HTR-8/SVneo (cell line): ENCODE measurements at places on chromosomes 2 and 18.

DNA sequence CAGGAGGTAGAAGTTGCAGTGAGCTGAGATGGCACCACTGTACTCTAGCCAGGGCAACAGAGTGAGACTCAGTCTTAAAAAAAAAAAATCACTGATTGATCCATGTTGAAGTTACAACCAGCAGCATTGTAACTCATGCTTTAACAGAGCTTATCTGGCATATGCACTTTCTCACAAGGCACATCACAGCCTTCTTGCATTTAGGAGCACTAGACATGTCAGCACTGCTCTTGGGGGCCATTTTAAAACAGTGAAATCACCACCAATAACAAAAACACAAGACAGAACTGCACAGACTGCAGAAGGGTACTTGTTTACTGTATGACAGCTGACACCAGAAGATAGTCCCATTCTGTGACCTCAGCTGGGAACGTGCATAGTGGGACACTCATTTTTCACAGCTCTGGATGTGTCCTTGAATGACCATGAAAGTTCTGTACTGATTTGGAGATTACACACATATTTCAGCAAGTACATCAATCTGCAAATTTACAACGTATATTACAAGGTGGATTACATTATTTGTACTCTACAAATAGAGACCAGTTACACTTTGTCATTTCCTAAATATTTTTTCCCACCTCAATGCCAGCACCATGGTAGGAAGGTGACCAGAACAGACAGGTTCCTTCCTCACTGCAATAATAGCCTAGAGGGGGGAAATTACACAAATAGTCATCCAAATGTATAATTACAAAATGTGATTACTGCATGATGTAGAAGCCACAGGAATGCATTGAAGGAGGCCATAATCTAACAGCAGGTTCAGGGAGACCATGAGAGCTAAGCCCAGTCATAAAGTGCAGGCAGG is 35.1 kb downstream of the CCBE1 start:
- DNase-seq, result no peak

- no peak for DNase-seq
Measured at GRCh38 chr2:104880076-104880475, 26.2 kb downstream of the POU3F3 start.

- no peak for DNase-seq
Measured at GRCh38 chr18:76421685-76422078, 73.4 kb downstream of the ZNF516 start.

DNA sequence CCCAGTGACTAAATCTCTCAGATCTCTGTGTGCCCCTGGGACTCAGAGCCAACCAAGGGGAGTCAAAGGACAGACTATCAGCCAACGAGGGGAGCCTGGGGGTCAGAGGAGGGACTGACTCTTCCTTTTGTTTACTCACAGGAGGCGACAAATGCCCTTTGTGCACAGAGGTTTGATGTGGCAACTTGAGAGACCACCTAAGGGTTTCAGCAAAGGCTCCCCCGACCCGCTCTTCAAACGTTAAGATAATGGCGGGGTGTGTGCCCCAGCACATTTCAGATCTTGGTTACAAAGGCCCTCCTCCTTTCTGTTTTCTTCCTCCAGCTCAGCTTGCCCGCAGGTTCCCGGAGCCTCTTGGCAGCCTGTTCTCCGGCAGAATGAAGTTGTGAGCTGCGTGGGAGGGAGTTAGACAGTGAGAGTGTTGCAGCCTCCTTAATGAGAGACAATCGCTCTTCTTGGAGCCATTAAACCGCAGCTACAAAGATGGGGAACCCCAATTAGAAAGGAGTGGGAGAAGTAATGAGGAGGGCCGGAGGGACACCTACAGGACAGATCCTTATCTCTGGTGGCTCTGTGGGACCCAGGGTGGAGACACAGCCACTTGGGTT is 76.2 kb downstream of the KIAA2012 start:
- DNase-seq, result no peak

GRCh38 chr2:112121682-112122254 is 16.4 kb upstream of the FBLN7 start:
- peak; percentile 24 for DNase-seq

- DNase-seq, result no peak
Measured at GRCh38 chr18:63151539-63151938, 168.0 kb downstream of the BCL2 start.

- DNase-seq, result no peak
Measured at GRCh38 chr18:21131698-21132227, 20.1 kb upstream of the ROCK1 start.

- DNase-seq, result no peak
Measured at GRCh38 chr2:6966446-6966940, 49.3 kb downstream of the RNF144A start.

- DNase-seq, result no peak
Measured at GRCh38 chr2:203751685-203752271, 45.3 kb downstream of the CD28 start.

GRCh38 chr2:128597121-128597762 is 278.6 kb upstream of the HS6ST1 start:
- DNase-seq, result no peak

- no peak for DNase-seq
Measured at GRCh38 chr2:136045835-136046570, 60.6 kb upstream of the DARS1 start.

- DNase-seq, result no peak
Measured at GRCh38 chr2:181178823-181179412, 198.5 kb downstream of the UBE2E3 start.

DNA sequence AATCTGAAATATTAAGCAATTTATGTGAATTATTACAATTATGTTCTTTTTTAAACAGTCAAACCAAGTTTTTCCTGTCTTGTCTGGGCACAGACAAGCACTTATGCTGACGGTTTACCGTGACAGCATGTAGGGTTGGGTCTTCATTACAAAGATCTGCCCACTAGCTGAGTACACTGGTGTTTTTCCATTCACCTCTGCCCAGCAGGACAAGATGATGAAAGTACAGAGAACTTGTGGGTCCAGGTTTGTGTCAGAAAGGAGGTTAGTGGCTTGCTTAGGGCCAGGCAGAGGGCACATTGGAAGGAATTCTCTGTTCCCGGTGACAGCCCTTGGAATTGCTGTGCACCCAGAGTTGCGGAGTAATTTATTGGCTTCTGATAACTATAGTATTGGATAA is 14.0 kb downstream of the NABP1 start:
- DNase-seq, result no peak

DNA sequence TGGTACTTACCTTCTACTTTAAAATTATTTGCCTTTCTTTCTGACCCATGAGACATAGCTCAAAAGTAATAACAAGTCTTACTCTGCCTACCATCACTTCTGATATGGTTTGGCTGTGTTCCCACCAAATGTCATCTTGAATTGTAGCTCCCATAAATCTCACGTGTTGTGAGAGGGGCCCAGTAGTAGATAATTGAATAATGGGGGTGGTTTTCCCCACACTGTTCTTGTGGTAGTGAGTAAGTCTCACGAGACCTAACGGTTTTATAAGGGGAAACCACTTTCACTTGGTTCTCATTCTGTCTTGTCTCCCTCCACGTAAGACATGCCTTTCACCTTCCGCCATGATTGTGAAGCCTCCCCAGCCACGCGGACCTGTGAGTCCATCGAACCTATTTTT is 47.5 kb downstream of the GALNT3 start:
- DNase-seq, result no peak
